ENCODE measurements at places on chromosomes 3 and 15.

GRCh38 chr15:70165716-70166284, 68.1 kb upstream of the TLE3 start:
- DNase-seq, result no peak

DNA sequence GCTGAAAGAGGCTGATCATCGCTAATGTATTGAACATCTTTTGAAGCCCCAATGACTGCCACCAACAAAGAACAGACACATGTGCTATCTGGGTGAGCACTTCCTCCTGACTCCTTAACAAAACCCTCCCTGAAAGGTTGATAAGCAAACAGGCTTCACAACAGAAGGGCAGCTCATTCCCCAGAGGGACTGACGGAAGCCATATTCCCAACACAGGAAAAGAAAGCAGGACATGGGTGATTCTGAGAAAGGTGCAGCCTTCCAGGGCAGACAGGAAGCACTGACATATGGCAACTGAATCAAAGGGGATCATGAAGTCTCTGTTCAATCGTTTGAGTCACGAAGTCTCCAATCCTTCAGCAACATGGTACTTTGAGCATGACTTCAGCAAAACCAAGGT, 929.0 kb downstream of the MCTP2 start:
- no peak for DNase-seq

DNA sequence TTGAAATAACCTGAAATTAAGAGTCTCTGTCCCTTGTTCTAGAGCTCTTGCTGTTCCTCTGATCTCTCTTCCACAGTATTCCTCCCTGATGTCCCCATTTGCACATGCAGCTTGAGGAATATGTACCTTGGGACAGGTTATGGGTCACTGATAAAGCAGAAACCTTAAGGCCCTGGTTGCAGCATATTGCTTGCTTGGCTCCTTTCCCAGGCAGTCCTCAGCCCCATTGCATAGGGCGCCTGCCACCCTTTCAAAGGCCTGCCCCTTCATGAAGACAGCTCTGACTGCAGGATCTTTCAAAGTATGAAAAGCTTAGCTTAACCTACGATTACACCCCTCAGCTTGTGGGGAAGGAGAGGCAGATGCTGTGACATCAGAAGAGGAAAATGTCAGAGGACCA, 51.6 kb downstream of the WDR76 start:
- DNase-seq, result no peak

DNA sequence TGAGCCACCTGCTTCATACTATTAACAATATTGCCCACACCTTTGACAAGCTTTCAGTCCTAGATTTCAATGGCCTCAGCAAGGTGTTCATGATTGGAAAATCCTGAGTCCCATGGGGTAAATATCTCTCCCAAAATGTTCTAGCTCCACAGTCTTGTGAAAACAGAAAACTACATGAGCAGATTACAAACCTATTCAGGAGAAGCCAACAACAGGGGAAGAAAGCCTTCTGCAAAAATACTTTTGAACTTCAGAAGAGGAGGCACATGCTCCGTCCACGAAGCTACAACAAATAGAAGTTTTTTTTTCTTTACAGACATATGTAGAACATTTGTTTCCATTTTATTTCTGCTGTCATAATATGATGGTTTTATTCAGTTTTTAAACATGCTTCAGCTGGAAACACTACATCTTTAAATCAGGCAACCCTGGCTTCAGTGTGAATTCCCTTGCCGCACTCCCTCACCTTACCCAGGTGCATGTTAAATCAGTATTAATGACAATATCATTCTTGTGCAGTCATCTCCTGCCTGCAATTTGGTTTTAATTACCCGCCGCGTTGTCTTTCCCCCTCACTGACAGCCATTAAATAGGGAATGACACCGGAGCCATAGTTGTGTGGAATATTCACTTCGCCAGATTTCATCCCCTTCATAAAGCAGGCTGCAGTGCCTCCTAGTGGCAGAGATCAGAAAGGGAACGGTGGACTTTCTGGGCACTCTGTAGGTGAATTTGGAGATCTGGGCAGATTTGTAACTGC, 725.5 kb upstream of the ARRDC4 start:
- no peak for DNase-seq

DNA sequence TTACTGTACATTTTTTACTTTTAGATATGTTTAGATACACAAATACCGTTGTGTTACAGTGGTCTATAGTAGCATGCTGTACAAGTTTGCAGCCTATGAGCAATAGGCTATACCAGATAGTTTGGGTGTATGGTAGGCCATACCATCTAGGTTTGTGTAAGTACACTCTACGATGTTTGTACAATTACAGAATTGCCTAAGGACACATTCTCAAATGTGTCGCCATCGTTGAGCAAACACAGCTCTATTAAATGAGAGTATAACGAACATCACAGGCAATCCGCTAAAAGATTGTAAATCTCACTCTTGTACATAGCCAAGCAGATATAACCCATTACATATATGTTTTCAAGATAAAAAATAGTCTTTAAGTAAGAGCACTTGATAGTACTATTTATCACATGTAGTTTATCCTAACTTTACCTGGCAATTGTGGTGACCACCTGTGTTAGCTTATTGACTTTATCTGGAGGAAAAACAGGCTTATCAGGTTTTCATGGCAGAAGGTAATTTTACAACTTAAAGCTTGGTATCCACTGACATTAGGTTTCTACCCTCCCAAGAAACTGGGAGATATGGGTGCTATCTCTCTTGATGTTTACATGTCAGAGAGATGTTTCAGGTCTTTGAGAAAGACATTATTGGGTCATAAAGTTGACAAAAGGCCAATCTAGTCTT, 898.7 kb downstream of the NSUN3 start:
- DNase-seq, result no peak

DNA sequence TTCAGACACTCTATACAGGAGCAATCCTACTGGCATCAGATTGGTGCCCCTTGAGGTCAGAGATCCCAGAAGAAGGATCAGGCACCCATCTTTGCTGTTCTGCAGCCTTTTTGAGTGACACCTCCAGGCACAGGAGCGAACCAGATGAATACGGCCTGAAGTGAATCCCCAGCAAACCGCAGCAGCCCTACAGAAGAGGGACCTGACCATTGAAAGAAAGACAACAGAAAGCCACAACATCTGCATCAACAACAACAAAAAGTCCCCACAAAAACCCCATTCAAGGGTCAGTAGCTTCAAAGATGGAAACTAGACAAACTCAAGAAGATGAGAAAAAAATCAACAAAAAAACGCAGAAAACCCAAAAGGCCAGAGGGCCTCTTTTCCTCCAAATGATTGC, 130.4 kb downstream of the PPM1L start:
- DNase-seq, result no peak

DNA sequence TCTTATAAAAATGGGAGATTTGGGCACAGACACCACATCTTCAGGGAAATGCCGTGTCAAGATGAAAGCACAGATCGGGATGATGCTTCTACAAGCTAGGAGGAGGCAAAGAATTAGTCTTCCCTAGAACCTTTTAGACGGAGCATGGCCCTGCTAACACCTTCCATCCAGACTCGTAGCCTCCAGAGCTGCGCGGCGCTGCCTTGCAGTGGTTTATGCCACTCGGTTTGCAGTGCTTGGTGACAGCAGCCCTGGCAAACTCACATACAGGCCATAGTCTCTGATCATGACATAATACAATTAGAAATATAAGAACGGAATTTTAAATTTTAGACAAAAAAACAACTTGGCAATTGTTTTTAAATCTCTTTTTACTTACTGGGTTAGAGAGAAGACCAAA, 37.1 kb upstream of the SLC41A3 start:
- DNase-seq, result no peak

- DNase-seq, result no peak
These were observed 66.8 kb upstream of the UNC13C start for GRCh38 chr15:53911431-53911830.

GRCh38 chr15:28269097-28269496, 52.9 kb downstream of the HERC2 start:
- no peak for DNase-seq

DNA sequence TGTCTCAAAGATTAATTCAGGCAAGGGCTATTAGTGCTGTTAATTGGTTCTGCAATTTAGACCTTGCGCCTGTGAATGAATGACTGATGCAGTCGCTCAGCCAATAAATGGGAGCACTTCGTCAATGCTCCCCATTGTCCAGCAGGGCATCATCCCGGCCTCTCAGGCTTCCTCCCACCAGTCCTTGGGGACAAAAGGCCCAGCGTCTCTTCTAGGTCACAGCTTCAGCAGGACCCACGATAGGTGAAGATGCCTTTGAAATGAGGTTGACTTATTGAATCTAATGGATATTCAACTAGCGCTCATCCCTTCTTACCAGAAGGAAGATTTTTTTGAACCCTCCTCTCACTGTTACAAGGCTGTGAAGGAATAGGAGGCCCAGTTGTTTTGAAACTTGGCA, 47.7 kb upstream of the CLDN18 start:
- DNase-seq, result no peak

- no peak for DNase-seq
These were observed 55.9 kb upstream of the NR2C2 start for GRCh38 chr3:14891135-14892132.

- no peak for DNase-seq
These were observed 127.5 kb downstream of the MEGF11 start for GRCh38 chr15:66126031-66126441.

DNA sequence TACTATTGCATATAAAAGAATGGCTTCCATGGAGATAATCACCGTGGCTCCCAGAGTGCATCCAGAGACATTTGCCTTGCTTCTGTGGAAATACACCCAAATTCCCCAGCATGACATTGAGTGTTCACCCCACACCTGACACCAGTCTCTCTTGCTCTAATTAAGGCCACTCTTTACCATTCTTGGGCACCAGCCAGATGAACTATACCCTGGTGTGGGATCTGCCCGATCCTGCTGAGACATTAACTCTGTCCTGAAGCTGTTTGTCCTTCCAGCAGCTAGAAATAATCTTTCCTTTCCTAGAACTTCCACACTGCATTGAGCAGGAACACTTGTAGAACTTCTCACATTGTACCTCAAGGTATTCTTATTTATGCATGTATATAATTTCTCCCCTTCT, 105.2 kb downstream of the LPP start:
- no peak for DNase-seq

DNA sequence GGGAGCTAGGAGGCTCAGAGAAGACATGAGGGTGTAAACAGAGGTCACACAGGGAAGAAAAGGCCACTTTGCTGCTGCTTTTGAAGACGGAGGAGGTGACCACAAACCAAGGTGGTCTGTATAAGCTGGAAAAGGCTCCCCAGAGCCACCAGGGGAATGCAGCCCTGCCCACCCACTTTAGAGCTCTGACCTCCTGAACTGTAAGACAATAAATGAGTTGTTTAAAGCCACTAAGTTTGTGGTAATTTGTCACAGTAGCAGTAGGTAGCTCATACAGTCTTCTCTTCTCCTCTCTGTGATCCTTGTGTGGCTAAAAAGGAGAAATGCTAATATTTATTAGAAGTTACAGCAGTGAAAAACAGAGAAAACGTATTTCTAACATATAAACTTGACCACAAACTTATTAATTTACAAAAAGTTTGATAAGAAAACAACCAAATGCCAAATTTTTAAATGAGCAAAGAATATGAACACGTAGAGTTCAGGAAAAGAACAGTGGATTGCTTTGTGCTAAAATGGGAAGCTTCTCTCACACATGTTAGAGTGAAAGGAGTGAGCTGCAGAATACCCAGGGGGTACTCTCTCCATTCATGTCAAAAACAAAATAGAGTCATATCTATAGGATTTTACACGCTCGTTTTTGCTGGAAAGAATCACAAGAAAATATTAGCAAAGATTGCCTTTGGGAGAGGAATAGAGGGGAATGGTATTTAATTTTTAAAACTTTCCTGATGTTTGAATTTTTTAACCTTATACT, 71.0 kb downstream of the NOX5 start:
- no peak for DNase-seq

- no peak for DNase-seq
These were observed 576.9 kb downstream of the TUSC7 start for GRCh38 chr3:117286488-117286887.

Measured in activated CD4-positive, alpha-beta T cell treated with anti-CD3 and anti-CD28 coated beads for 1 hour (primary cell).